Chondrocyte (in vitro differentiated cells): ENCODE measurements at places on chromosomes 11 and 22. TPM values are rescaled to one million over a fixed set of nuclear protein-coding genes. Genes with fewer than 3 reads are reported as not detected.
A peak's percentile ranks its signal among the peaks of the same experiment; 100 is the strongest.

DNA sequence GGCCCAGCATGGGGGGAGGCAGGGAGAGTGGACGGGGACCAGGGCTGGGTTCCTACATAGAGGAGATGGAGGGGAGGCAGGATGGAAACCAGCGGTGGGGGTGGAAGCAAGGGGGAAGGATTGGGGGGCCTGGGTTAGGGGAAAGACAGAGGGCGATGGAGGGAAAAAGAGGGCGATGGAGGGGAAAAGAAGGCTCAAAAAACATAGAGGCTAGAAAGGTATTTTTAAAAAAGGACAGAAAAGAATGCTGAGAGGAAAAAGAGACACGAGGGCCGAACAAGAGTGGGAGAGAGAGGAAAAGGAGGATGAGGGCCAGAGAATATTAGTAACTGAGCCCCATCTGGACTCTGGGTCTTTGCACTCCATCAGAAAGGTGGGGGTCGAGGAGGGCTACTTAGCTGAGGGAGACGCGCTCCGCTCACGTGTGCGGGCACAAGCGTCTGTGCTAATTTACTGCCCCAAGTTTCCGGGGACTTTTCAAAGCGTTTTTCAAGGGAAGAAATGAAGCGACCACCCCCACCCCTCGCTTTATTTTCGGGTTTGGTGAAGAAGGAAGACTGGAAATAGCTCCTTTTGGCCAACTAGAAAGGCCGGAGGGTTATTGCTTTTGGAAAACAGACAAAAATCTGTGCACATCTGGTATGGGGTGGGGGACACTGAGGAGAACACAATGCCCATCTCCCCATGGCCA lies 14.5 kb downstream of the PAX6 start:
- peaks cover 4% of the 10 kb centered on the region for H3K36me3 ChIP-seq
- H3K27ac ChIP-seq: no peak overlapping the region
- peaks cover 58% of the 10 kb centered on the region for H3K27me3 ChIP-seq
- H3K4me1 ChIP-seq: peaks cover 22% of the 10 kb centered on the region
- no peak for DNase-seq

The CAPN1 gene
- 120 to 130 TPM (median 127 TPM) in 3 replicates for total RNA-seq

DNA sequence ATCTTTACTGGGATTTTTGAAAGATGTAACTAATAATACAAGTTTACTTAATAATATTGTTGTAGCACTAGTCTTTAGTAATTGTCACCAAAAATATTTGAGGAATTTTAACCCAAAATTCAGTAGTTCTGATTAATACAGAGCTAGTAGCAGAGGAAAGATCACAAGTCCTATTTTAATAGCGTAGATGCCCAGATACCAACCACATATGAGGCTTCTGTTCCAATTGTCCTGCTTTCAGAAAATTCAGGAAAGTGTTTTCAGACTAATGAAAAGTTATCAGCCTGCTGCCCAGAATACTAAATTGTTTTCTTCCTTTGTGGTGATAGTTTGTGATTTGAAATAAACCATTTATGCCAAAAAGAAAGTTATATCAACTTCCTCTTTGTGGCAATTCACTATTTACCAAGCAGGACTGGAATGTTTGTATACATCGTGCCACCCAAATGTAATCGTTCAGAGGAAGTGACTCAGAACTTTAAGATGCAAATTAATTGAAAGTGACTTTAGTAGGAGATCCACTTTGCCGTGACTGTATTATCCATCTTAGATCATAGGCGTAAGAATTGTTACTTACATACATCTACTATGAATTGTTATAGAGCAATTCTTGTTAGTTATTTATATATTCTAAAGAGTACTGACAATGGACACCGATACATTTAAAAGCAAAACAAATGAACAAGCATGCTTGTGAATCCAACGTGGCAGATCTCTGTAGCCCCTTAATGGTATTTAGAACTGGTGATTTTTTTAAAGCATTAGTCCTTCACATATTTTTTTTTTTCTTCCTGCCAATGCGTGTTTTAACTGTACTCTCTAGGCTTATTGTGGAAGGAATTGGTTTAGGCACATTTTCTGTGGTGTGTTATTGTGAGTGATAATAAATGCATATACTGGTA lies 231.0 kb downstream of the DDX10 start:
- H3K4me3 ChIP-seq: no peak overlapping the region
- H3K27ac ChIP-seq: peak overlapping the region; percentile 37
- H3K36me3 ChIP-seq: no peaks in the 10 kb centered on the region
- no peaks in the 10 kb centered on the region for H3K27me3 ChIP-seq
- DNase-seq: no peak
- peaks cover 26% of the 10 kb centered on the region for H3K4me1 ChIP-seq

DNA sequence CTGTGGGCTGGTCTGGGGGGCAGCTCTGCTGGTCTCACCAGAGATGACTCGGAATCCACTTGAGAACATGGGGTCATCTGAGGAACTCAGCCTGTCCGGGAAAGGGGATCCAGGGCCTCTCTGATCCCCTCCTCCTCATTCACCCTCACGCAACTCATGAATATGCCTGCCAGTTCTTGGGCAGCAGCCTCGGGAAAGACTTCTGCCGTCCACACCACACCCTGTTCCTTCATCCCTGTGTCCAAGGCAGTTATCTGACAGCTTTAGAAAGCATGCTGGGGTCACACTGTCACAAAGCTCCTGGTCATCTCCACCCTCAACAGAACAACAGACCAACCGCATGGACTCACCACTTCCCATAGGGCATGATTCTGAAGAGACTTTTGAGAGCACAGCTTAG lies 88.3 kb downstream of the AMOTL1 start:
- H3K27me3 ChIP-seq: no peaks in the 10 kb centered on the region
- no peak overlapping the region for H3K4me3 ChIP-seq
- no peak for DNase-seq
- peaks cover 48% of the 10 kb centered on the region for H3K36me3 ChIP-seq
- H3K27ac ChIP-seq: no peak overlapping the region
- H3K4me1 ChIP-seq: peaks cover 28% of the 10 kb centered on the region

GRCh38 chr11:86519064-86519911 lies 144.6 kb downstream of the CCDC81 start:
- H3K27ac ChIP-seq: peak overlapping the region; percentile 64
- H3K4me1 ChIP-seq: peaks cover 75% of the 10 kb centered on the region
- H3K36me3 ChIP-seq: no peaks in the 10 kb centered on the region
- DNase-seq: no peak
- no peaks in the 10 kb centered on the region for H3K27me3 ChIP-seq
- H3K4me3 ChIP-seq: no peak overlapping the region

The WNT7B gene
- 0.15 to 1.1 TPM (median 0.18 TPM) in 3 replicates for total RNA-seq
